T-helper 2 cell (primary cell): ENCODE measurements at places on chromosomes 6 and 20.

- no peak for DNase-seq
Measured at GRCh38 chr6:111485342-111485741, 2.3 kb upstream of the REV3L start.

- no peak for DNase-seq
Measured at GRCh38 chr6:89828988-89829471, 650 bp upstream of the CASP8AP2 start.

DNA sequence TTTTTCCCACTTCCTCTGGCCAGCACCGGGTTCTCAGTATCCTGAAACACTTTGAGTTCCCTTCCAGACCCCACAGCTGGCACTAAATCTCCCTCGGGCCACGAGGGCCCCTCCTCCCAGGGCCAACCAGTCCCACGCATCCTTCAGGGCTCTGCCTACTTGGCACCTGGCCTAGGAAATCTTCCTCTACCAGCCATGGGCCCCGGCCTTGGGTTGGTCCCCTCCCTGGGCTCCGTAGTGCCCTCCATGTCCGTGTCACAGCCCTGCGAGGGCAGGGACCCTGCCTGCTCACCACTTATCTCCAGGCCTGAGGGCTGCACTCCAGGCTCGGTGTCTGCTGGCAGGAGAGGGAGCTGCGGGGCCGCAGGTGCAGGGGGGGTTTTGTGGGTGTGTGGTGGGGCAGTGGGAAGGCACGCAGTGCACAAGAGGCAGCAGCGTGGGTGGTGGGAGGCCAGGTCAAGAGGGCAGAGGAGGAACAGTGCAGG is 48.8 kb upstream of the CDH22 start:
- DNase-seq: no peak

DNA sequence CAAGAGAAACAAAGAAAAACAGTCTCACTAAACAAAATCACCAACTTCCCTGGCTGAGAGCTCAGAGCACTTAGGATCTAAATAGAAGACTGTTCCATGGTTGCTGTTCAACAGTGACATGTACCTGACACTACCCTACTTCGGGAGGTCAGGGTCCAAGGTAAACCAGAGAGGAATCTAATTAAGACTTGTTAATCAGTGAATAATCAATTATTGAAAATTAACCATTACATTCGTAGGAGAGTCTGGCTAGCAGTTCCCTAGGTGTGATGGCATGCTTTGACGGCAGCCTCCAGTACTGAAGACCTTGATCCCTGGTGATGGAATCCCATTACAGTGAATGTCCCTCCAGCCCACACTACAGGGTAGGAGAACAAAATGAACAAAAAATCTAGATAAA is 154.0 kb upstream of the AFDN start:
- no peak for DNase-seq

DNA sequence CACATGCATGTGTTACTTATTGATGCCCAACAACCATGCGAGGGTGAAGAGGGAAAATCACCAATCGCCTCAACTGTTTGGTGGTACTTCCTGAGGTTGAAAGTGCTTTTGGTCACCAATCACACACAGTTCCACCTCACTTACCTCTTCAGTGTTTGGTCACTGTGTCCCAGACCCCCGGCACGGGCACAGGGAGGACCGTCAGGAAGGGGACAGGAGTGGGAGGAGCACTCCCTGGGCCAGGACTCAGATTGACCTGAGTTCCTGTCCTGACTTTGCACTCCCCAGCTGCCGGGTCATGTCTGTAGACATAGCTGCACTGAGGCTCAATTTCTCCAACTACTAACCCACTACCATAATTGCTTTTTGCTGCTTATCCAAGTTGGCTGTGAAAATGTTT is 74.2 kb upstream of the PBOV1 start:
- no peak for DNase-seq

GRCh38 chr6:41543087-41543486 is 3.1 kb upstream of the FOXP4 start:
- no peak for DNase-seq

DNA sequence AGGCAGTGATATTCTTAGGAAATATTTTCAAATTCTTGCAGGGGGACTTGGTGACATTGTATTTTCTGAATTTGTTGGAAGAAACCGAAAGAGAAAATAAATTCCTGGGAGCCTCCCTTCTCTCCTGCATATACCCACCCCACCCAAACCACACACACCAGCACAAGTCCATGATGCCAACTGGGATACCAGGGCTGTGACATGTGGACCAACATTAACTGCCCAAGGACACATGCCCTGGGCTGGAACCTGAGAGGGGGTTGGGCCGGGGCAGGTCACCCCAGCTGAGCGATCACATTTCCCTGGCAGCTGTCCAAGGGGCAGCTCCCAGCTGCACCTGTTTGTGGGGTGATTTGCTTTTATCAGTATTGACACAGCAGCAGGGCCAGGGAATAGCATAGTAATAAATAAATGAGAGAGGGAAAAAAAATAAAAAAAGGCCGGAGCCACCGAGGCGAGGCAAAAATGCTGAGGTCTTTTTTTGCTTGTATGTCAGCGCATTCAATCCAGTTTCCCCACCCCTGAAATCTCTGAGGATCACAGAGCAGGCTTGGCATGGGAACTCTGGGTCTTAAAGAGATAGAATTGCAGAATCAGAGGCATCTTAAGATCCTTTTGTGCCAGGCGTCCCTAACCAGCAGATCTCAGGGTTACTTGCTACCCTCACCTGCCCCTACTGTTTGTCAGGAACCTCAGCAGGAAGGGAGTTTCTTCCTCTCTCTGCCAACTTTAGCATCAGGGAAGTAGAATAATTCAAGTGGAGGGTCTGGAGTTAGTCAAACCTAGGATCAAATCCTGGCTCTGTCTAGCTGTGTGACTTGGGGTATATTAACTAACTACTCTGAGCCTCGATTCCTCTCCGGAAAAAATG is 66.5 kb upstream of the PIM1 start:
- no peak for DNase-seq

- DNase-seq: no peak
Measured at GRCh38 chr20:43681991-43682410, 15.1 kb downstream of the MYBL2 start.

DNA sequence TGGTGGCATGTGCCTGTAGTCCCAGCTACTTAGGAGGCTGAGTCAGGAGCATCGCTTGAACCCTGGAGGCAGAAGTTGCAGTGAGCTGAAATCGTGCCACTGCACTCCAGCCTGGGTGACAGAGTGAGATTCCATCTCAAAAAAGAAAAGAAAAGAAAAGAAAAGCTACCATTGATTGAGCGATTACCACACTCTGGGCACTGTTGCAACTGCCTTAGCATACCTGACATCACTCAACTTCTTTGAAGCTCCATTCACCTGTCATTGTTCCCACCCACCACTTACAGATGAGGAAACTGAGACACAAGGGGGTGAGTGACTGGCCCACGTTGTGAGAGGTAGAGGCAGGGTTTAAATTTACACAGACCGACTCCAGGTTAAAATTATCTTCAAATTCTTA is 442.1 kb upstream of the SULF2 start:
- no peak for DNase-seq

GRCh38 chr20:1945134-1945618 is 48.7 kb downstream of the PDYN start:
- DNase-seq: no peak

DNA sequence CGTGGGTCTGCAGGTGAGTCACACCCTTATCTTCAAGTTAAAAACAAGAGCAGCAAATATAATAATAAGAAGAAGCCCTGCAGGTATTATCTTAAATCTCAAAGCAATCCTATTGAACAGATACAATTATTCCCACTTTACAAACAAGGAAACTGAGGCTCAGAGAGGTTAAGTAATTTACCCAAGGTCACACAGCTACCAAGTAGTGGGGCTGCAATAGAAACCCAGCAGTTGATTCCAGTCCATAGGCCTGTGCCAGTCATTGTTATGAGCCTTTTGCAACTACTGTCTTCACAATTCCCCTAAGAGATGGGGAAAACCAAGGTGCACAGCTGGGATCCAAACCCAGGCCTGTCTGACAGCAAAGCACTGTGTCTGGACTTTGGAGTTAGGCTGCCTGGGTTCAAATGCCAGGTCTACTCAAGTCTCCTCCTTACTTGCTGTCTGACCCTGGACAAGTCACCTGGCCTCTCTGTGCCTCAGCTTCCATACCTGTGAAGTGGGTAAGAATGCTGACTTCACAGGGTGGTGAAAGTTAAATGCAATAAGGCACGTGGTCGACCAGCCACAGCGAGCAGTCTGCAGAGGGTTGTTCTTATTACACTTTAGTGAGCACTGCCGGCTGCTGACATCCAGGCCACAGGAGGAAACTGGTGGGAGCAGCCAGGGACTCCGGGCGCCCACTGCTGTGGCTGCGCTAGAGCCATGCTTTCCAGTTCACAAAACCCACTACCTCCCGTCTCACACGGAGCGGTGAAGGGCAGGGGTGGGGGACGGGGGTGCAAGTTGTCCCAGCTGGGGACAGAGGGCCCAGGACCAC is 6.1 kb downstream of the MYL9 start:
- no peak for DNase-seq

DNA sequence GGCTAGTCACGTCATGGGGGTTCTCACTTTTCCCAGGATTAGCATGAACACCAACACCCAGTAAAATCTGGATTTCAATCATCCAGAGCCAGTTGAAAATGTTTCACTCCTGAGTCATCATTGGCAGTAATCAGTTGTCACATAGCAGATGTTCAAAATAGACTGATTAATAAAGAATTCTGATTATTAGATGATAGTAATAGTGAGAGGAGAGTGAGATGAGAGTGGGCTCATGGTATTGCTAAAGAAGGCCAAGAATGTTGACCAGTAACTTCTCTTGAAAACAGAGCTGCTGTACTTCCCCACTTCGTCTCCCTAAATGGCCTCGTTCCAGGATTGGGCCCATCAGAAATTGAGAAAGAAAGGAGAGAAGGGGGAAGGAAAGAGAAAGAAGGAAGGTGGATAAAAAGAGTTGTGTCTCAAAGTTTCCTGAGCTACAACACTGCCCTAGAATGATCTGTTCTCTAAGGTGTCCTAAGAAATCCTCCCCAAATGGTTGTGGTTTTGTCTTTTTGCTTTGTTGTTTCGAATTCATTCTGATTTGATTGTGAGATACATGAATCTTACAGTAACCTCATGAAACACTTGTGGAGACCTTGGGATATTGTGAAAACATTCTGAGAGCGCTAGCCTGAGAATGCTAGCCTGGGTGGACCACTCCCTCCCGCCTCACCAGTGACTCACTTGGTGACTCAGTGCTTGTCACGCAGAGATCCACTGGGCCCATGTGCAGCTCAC is 502.2 kb upstream of the JARID2 start:
- no peak for DNase-seq

DNA sequence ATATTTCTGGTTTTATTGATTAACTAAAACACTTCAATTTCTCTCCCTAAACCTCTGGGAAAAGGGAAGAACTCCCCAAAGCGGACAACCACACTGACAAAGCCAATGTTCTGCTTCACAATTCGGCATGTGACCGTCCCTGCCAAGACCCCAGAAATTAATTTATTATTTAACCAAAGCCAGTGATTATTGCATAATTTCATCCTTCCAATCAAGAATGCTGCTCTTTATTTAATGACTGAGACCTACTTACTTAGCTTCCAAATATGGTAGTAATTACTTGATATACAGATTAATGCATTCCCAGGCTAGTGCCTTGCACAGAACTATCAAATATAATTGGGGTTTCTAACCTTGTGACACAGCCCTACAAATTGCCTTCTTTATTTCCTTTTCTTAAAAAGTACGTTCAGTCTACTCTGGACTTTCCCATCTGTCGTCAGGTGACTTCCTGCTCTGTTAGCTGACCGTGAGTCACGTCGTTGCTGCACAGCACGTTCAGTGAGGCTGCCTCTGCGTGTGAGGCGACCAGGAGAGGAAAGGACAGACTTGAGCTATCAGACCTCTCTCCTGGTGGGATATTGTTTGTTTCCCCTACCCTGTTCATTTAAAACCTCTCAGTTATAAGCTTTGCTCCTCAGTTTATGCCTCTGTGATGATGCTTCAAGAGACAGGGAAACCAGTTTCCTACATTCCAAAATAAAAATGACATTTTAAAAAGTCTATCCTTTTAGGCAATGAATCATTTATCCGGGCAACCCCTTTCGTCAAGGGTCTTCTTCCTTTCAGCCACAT is 55.7 kb upstream of the TNFAIP3 start:
- peak; percentile 76 for DNase-seq

DNA sequence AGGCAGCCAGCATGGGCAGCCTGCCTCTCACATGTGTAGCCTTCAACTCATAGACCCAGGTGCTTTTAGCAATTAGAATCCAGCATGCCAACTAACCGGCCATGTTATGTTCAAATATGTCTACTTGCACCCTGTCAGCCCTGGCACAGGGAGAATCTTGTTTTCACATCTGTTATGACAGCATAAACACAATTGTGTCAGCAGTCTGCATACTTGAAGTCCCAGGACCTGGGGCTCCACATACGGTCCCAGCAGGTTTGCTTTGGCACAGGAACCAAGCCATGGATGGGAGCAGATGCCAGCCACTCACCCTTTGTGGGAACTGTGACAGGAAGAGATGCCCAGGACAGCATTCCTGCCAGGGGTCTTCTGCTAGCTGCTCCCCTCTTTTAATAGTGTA is 67.2 kb upstream of the SYNDIG1 start:
- no peak for DNase-seq

DNA sequence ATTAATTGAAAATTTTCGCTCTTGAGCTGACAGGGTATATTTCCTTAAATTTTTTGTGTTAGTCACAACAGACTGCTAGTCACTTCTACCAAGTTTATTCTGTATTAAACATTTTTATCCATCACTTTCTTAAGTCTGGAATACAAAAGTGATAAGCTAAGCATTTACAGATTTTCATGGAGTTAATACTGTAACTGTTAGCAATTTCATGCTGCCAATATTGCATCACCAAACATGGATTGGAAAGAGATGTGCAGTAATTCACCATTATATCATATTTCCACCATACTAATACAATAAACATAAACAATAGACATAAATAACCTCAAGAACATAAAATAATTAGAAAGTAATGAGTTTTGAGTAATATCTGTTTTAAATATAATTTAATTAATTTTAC is 854.0 kb upstream of the CITED2 start:
- no peak for DNase-seq

DNA sequence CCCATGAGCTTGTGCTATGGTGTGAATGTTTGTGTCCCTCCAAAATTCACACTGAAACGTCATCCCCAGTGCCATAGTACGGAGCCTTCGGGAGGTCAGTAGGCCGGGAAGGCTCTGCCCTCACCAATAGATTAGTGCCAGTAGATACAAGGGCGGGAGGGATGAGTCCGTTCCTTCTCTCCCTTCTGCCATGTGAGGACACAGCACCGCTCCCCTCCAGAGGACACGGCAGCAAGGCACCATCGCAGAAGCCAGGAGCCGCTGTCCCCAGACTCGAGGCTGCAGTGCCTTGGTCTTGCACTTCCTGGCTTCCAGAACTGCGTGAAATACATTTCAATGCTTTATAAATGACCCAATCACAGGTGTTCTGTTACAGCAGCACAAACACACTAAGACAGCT is 39.2 kb upstream of the BHLHE23 start:
- DNase-seq: no peak
